ENCODE measurements at places on chromosomes 11 and 22. TPM values are rescaled to one million over a fixed set of nuclear protein-coding genes. Genes with fewer than 3 reads are reported as not detected.

GRCh38 chr11:9660886-9661285, 3.0 kb upstream of the SWAP70 start:
- no peaks in the 10 kb centered on the region for H3K36me3 ChIP-seq
- H3K27ac ChIP-seq: no peak overlapping the region
- H3K27me3 ChIP-seq: no peaks in the 10 kb centered on the region
- peaks cover 1% of the 10 kb centered on the region for H3K4me1 ChIP-seq
- H3K4me3 ChIP-seq: no peak overlapping the region

- H3K4me1 ChIP-seq: peaks cover 3% of the 10 kb centered on the region
- no peak overlapping the region for H3K27ac ChIP-seq
- H3K4me3 ChIP-seq: no peak overlapping the region
- DNase-seq: no peak
- H3K36me3 ChIP-seq: no peaks in the 10 kb centered on the region
Observed at GRCh38 chr11:27191639-27192038, 151.0 kb downstream of the BBOX1 start.

DNA sequence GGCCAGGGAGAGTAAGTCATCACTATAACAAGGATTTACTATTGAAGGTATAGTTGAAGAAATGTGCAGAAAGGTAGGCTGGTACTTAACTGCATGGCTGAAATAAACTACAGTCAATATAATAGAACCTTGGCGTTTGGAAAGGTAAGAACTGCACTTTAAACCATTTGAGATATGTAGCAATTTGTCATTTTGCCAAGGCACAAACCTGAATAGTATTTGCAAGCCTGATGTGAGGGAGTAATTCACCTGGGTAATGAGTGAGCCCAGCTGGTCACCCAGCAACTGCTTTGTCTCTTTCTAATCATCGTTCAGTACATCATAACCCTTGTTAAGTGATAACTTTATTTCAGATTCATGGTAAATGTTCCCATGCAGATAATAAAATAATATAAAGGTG, 62.3 kb upstream of the SCUBE2 start:
- no peak overlapping the region for H3K27ac ChIP-seq
- no peaks in the 10 kb centered on the region for H3K36me3 ChIP-seq
- no peak for DNase-seq
- no peaks in the 10 kb centered on the region for H3K27me3 ChIP-seq

- no peaks in the 10 kb centered on the region for H3K36me3 ChIP-seq
- no peak overlapping the region for H3K27ac ChIP-seq
- no peak overlapping the region for H3K4me3 ChIP-seq
- no peaks in the 10 kb centered on the region for H3K27me3 ChIP-seq
- DNase-seq: no peak
- no peaks in the 10 kb centered on the region for H3K4me1 ChIP-seq
Observed at GRCh38 chr11:215581-216037, 8.1 kb downstream of the RIC8A start.

GRCh38 chr11:61042961-61043540, 59.2 kb upstream of the CD5 start:
- no peak overlapping the region for H3K27ac ChIP-seq
- peaks cover 7% of the 10 kb centered on the region for H3K4me1 ChIP-seq
- no peak overlapping the region for H3K4me3 ChIP-seq
- no peaks in the 10 kb centered on the region for H3K36me3 ChIP-seq
- no peak for DNase-seq

- H3K4me1 ChIP-seq: no peaks in the 10 kb centered on the region
- no peak for DNase-seq
- H3K27ac ChIP-seq: no peak overlapping the region
- no peaks in the 10 kb centered on the region for H3K27me3 ChIP-seq
Observed at GRCh38 chr11:128627666-128628324, 40.4 kb upstream of the ETS1 start.

DNA sequence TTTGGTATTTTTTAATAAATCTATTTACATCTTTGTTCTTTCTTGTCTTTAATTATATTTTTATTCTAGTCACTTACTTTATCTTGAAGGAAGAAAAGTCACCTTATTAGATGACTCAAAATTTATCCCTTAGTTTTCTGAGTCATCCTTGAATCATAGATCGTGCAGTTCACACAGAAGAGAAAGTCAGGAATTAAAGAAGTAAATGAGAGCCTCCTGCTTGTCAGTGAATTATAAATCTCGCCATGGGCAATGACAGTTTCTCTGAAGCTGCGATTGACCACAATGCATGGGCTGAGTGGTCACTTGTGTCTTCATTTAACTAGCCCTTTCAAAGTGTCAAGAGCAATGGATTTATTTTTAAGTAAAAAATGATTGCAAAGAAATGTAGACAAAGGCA, 91.2 kb downstream of the LUZP2 start:
- no peak overlapping the region for H3K4me3 ChIP-seq
- H3K36me3 ChIP-seq: no peaks in the 10 kb centered on the region
- no peaks in the 10 kb centered on the region for H3K27me3 ChIP-seq
- no peak overlapping the region for H3K27ac ChIP-seq
- H3K4me1 ChIP-seq: no peaks in the 10 kb centered on the region
- no peak for DNase-seq

DNA sequence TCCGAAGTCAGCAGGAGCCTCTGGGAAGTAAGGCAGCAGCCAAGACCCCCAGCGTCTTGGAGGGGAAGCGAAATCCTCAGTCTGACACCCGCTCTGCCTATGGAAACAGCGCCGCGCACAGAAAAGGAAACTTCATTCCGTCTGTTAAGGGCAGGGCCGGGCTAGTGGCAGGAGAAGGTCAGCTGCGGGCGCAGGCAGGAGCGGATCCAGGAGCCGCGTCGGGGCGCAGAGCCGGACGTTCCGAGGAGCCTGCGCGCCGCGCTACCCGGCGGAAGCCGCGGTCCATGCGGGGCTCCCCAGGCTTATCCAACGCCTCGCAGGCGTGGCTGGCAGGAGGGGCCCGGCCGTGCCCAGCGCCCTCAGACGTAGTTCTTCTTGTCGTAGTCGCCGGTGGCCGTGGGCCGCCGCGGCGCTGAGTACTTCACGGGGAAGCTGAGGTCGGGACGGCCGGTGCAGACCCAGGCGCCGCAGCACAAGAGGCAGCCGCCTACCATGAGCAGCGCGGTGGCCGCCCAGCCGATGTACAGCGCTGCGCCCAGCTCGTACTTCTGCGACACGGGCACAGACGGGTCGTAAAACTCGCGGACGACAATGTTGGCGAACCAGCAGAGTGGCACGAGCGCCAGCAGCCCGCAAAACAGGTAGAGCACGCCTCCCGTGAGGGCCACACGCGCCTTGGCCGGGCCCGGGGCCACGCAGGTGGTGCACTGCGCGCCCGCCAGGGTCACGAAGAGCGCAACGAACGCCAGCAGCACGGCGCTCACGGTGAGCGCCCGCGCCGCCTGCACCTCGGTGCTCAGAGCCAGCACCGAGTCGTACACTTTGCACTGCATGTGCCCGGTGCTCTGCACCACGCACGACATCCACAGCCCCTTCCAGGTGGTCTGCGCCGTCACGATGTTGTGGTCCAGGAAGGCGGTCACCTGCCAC, 705 bp downstream of the CLDN5 start:
- H3K27ac ChIP-seq: no peak overlapping the region
- peak overlapping the region; percentile 20 for H3K4me3 ChIP-seq
- no peaks in the 10 kb centered on the region for H3K36me3 ChIP-seq
- H3K27me3 ChIP-seq: no peaks in the 10 kb centered on the region
- H3K4me1 ChIP-seq: no peaks in the 10 kb centered on the region
- DNase-seq: no peak

The TSGA10IP gene
- total RNA-seq: not detected

GRCh38 chr11:68329978-68330699, 17.7 kb downstream of the LRP5 start:
- H3K27me3 ChIP-seq: no peaks in the 10 kb centered on the region
- H3K4me3 ChIP-seq: no peak overlapping the region
- H3K36me3 ChIP-seq: no peaks in the 10 kb centered on the region
- peak; percentile 38 for DNase-seq
- H3K27ac ChIP-seq: peak overlapping the region; percentile 53
- H3K4me1 ChIP-seq: peaks cover 22% of the 10 kb centered on the region

- no peaks in the 10 kb centered on the region for H3K36me3 ChIP-seq
- no peak overlapping the region for H3K27ac ChIP-seq
- no peaks in the 10 kb centered on the region for H3K27me3 ChIP-seq
- no peak overlapping the region for H3K4me3 ChIP-seq
- no peaks in the 10 kb centered on the region for H3K4me1 ChIP-seq
Observed at GRCh38 chr11:56700914-56701485, 2.1 kb downstream of the OR9G1 start.

GRCh38 chr11:79822766-79823165, 381.9 kb upstream of the TENM4 start:
- DNase-seq: no peak
- no peaks in the 10 kb centered on the region for H3K36me3 ChIP-seq
- H3K4me3 ChIP-seq: no peak overlapping the region

DNA sequence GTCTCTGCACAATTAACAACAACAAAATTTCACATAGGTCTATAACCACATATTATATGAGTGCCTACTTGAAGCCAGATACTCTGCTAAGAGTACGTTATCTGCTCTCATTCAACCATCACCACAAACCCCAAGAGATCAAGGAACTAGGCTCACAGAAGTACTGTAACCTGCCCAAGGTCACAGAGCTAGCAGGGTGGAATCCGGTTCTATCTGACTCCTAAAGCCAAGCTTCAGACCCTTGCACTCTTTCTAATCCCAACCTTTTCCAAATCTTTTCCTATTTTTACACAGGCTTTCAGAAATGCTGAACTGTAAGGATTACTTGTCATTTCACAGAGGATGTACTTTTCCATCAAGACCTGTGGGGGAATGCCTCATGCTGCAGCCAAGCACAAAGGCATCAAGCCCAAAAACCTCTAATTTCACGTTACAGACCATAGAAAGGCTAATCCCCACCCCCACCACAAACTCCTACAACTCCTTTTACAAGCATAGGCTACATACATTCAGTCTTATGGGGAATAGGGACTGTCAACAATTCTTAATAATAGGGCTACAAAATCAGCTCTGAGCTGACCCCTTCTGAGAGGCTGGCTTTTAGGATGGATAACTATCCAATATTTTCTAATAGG, 927 bp downstream of the PRCP start:
- H3K4me3 ChIP-seq: peak overlapping the region; percentile 85
- no peak overlapping the region for H3K27ac ChIP-seq
- H3K27me3 ChIP-seq: no peaks in the 10 kb centered on the region
- H3K4me1 ChIP-seq: no peaks in the 10 kb centered on the region

The GLB1L2 gene
- total RNA-seq: 15.6 TPM

DNA sequence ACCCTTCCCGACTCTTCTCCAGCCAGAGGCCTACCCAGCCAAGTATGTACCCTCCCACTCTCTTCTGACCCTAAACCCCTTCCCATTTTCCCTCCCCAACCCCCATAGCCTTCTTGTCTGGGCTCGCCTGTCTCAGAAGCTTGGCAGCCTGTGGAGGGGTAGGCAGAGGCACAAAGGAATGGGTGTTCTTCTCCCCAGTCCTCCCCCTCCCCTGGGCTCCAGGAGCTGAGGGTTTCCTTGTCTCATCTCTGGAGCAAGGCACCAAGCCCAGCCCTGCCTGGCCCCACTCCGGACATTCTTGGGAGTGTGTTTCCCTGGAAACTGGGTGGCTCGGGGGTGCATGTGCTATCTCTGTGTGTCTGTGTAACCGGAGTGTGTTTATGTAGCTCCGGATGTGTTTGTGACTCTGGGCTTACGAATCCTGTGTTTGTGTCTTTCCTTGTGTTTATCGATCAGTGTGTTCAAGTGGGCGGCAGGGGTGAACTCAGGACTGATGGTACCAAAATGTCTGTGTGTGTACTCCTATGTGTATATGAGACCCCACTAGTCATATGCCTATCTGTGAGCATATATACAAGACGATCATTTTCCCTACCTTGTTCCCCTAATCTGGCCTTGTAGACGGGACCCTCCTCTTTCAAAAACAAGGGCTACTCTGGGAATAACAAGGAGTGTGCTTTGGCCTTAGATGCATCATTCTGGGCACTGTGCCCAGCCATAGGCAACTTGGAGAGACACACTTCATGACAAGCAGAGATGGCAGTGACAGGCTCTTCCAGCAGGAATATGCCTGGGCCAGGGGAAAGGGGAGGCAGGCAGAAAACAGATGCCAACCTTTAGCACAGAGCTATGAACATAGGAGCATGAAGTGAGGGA, 10.9 kb downstream of the PHLDB1 start:
- H3K36me3 ChIP-seq: no peaks in the 10 kb centered on the region
- H3K27ac ChIP-seq: peak overlapping the region; percentile 75
- DNase-seq: peak; percentile 76
- no peak overlapping the region for H3K4me3 ChIP-seq

The C11orf65 gene
- 0.66 TPM for total RNA-seq

DNA sequence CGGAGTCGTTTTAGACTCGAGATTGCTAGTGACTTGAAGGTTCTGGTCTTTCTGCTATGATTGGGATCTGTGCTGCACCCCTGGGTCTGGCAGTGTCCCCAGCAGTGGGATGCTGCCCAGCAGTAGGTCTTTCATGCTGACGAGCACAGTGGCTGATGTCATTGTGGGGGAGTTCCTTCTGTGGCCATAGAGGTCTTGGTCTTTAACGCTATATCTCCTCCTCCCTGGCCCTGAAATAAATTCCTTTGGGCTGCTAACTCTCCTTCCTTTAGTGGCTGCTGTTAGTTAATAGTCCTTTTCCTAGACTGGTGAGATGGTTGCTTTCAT, 136.3 kb downstream of the TEAD1 start:
- H3K4me1 ChIP-seq: peaks cover 29% of the 10 kb centered on the region
- no peak overlapping the region for H3K4me3 ChIP-seq
- peak; percentile 56 for DNase-seq
- no peak overlapping the region for H3K27ac ChIP-seq

DNA sequence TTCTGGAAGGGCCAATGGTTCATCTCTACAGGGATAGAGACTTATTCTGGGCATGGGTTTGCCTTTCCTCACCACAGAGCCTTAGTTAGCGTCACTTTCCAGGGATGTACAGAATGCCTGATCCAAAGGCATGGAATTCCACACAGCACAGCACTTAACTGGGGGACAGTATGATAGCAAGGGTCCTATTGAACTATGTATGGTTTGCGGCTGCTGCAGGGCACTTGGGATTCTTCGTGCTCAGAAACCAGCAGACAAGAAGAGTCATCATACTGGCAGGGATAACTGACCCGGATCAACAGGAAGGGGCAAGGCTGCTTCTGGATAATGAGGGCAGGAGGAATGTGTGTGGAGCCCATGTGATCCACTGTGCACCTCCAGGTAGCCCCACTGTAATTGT, 105.7 kb downstream of the SWAP70 start:
- no peak for DNase-seq
- H3K4me1 ChIP-seq: peaks cover 19% of the 10 kb centered on the region
- no peak overlapping the region for H3K27ac ChIP-seq
- no peaks in the 10 kb centered on the region for H3K27me3 ChIP-seq
- H3K4me3 ChIP-seq: no peak overlapping the region

GRCh38 chr11:32255841-32256240, 165.0 kb downstream of the RCN1 start:
- DNase-seq: no peak
- no peaks in the 10 kb centered on the region for H3K36me3 ChIP-seq
- no peaks in the 10 kb centered on the region for H3K27me3 ChIP-seq
- no peak overlapping the region for H3K4me3 ChIP-seq

The BTG4 gene
- total RNA-seq: not detected

GRCh38 chr22:40031766-40032470, 37.2 kb downstream of the FAM83F start:
- no peaks in the 10 kb centered on the region for H3K27me3 ChIP-seq
- H3K4me3 ChIP-seq: no peak overlapping the region
- DNase-seq: no peak
- H3K4me1 ChIP-seq: no peaks in the 10 kb centered on the region
- H3K36me3 ChIP-seq: no peaks in the 10 kb centered on the region
- H3K27ac ChIP-seq: no peak overlapping the region

Data from ovary (tissue), 10 donors.